BJ (cell line): ENCODE measurements at places on chromosomes 4 and X.
A peak's percentile ranks its signal among the peaks of the same experiment; 100 is the strongest.

DNA sequence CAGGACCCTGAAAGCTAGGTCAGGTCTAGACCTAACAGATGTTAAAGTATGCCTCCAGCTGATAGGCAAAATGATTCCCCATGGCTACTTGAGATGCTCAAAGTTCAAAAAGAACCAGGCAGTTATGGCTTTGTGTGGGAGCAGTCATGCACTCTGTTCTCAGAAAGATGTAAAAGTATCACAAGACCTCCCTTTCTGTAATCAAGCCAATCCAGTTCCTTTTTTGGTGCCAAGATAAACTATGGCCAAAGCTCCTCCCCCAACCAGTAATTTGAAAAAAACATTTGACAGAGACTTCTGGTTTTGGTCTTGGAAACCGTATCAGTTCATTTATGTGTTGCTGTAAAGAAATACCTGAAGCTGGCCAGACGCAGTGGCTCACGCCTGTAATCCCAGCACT lies 340.9 kb downstream of the CHIC1 start:
- no peak for DNase-seq

DNA sequence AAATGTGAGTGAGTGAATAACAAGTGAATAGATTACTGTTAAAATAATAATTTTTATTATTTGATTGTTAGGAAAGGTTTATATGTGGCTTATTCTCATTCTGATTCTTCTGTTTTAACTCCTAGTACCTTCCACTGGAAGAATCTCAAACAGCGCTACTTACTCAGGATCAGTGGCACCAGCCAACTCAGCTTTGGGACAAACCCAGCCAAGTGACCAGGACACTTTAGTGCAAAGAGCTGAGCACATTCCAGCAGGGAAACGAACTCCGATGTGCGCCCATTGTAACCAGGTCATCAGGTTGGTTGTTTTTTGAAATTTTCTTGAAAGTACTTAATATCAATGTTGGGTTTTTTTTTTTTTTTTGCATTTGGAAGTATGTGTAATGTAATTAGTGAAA lies 117.6 kb upstream of the BMPR1B start:
- no peak for DNase-seq

DNA sequence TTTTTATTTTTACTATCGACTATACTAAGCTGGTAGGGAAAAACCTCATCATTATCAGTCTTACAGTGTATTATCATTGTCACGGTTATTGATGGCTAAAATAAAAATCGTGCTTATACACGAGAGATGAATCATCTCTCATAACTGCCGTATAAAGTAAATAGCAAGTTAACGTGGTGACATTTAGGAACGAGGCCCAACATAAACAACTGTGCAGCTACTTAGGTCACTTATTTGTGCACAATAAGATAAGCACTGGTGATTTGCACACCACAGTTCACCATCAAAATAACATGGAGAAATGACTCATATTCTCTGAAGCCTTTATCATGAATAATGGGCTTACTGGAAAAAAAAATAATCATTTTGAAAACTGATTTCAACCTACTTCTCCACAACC lies 482.0 kb upstream of the TENM3 start:
- DNase-seq: no peak

GRCh38 chr4:76787898-76788297 lies 110.0 kb downstream of the SOWAHB start:
- DNase-seq: no peak

- DNase-seq: no peak
Measured at GRCh38 chrX:24410514-24411189, 50.2 kb downstream of the SUPT20HL1 start.

- DNase-seq: no peak
Measured at GRCh38 chr4:111631215-111631999, 513.8 kb upstream of the FAM241A start.

DNA sequence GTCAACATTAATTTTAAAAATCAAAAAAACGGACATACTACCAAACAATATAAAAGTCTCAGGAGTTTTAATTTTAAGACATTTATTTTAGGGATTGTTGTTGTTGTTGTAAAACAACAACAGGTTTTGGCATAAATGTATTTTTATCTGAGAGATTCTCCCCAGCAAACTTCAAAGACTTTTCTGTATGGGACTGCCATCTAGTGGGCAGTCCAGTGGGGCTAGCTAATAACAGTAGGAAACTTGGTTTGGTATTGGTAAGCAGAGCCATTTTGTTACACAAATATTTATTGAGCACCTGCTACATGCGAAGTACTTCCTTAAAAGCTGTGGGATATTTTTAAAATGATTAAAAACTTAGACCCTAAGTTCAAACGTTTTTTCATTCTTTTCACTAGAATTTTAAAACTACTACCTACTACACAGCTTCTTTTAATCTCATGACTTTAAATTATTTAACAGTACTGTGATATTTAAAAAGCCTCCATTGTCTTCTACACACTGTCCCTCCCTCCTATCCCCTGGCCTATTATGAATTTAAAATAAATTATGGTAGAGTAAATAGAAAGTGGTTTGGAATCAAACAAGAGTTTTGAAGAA lies 1028.4 kb upstream of the INTU start:
- no peak for DNase-seq

DNA sequence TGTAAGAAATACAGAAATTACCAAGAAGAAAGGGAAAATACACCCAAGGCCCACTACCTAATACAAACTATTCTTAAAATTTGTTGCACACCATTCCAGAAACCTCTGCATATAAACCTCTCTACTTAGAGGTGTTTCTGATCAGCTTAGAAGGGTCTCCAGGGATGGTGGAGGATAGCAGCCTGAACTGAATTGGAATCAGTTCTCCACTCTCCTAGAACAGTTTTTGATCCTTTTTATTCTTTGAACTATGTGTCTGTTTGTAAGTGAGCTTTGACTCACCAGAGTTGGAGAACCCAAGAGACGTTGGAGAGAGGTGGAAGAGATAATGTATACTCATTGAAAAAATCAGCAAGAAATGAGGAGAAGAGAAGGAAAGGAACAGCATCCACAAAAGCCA lies 96.6 kb upstream of the OTUD4 start:
- DNase-seq: no peak

- no peak for DNase-seq
Measured at GRCh38 chrX:123603491-123603890, 129.4 kb downstream of the THOC2 start.

DNA sequence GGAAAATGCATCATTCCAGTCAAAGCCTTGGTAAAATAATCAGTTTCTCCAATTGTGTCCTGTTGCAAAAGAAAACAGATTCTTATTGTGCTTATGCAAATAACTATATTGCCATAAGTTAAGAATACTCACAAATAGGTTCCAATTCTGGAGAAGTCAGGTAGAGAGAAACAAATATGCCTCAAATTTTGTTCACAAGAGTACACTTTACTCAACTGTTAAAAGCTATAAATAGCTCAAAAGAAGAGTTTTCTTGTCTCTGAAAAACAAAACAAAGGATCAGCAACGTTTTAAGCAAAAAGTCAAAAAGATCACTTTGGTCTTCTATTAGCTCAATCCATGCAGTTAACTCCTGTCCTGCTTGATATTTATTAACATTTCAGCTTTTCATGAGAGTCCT lies 21.9 kb downstream of the SYTL5 start:
- no peak for DNase-seq

- no peak for DNase-seq
Measured at GRCh38 chr4:7295911-7296660, 103.7 kb downstream of the SORCS2 start.

- DNase-seq: no peak
Measured at GRCh38 chr4:43776371-43776770, 672.2 kb downstream of the KCTD8 start.

- peak; percentile 15 for DNase-seq
Measured at GRCh38 chr4:15779306-15779705, 1.2 kb downstream of the CD38 start.

GRCh38 chrX:54721424-54721823 lies 76.6 kb downstream of the ITIH6 start:
- DNase-seq: no peak

GRCh38 chrX:147875866-147876596 lies 35.7 kb upstream of the FMR1 start:
- no peak for DNase-seq

- no peak for DNase-seq
Measured at GRCh38 chr4:152189451-152190179, 346.3 kb downstream of the FBXW7 start.

GRCh38 chr4:87257523-87257922 lies 37.1 kb upstream of the KLHL8 start:
- DNase-seq: no peak

- DNase-seq: no peak
Measured at GRCh38 chr4:118842055-118842454, 6.1 kb upstream of the SEC24D start.

DNA sequence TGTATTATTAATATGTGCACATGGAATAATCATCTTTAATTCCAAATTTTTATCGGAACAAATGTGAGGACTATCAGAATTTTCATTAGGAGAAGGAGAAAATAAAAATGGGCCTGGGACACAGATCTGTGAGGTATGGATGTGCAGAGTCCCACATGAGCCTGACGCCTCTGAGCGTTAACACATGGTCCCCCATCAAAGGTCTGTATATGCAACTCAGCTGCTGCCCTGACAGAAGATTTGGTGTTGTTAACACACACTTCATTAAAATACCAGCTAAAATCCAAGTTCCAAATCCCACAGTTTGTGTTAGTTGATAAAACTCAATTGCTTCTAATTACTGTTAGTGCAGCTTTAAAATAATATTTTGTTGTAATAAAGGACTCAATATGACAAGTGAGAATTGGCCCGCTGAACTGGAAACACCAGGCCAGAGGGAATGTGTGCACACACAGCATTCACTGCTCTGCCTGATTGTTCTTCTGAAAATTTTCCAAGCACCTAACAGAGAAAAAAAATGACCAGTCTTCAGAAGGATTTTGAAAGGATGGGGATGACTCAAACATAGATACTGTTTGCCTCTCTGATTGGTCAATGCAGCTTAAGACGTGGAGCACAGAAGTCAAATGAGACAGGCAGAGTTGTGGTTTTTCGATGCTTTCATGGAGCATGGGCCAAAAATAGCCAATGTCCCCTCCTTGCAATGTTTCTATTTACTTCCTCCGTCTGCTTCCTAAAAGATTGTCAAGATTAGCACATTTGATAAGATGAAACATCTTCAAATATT lies 266.6 kb downstream of the NKX6-1 start:
- DNase-seq: no peak

GRCh38 chr4:171017593-171017992 lies 795.6 kb upstream of the GALNTL6 start:
- no peak for DNase-seq

GRCh38 chrX:109830704-109831206 lies 97.7 kb upstream of the ACSL4 start:
- DNase-seq: no peak

DNA sequence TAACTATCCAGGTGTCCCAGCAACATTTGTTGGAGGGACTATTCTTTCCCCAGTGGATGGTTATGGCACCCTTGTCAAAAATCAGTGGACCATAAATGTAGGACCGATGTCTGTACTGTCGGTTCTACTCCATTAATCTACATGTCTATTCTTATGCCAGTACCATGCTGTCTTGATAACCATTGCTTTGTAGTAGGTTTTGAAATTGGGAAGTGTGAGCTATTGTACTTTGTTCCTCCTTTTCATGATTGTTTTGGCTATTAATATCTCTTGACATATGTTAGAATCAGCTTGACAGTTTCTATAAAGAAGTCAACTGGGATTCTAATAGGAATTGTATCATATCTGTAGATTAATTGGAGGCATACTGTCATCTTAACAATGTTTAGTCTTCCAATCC lies 112.7 kb downstream of the HNRNPD start:
- no peak for DNase-seq

DNA sequence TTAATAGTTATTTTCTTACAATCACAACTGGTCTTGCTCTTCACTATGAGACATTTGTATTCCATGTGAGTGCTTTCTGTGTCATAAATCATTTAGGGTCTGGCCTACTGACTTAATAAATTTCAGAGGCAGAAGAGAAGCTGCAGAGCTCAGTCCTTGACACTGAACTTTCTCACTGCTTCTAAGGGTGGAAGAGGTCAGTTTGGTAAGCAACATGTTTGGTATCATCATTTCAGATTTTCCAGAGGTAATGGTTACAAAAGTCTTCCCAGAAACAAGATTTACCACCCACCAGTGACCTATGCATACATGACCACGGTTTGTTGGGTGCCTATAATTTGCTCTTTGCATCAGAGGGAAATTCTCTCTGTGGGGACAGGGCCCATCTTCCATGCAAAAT lies 148.6 kb downstream of the NR3C2 start:
- no peak for DNase-seq
